ENCODE measurements at places on chromosomes 13 and 19. TPM values are rescaled to one million over a fixed set of nuclear protein-coding genes. Genes with fewer than 3 reads are reported as not detected.

DNA sequence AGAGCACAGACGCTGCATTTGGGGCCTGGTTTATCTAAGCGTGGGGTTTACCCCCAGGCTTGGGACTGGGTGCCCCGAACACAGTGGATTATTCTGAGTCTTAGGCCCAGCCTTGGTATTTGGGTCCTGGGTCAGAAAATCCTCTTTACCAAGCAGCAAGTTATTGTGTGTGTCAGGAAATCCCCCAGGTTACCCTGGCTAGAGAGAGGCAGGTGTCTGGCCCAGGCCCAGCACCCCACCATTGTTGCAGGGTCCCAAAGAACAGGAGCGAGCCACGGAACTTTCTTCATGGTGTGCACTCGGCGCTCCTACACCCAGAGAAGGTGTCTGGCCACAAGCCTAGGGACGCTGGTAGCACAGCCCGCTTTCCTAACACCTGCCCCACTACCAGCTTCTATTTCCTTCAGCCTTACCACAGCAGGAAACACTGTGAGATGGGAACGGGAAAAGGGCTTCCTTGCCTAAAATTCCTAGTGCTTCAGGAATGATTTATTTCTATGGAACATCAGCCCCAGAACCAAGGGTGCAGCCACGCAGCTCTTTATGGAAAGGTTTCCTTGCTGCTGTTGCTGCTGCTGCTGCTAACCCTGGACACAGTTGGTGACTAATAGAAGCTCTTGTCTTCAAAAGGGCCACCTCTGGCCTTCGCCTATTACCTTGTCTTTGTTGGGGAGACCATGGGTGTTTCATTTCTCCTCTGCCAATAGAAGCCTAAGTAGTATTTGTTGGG lies 7.4 kb upstream of the CDX2 start:
- DNase-seq, result peak; percentile 15

- DNase-seq, result no peak
Observed at GRCh38 chr13:78659450-78659730, 435 bp upstream of the OBI1 start.

DNA sequence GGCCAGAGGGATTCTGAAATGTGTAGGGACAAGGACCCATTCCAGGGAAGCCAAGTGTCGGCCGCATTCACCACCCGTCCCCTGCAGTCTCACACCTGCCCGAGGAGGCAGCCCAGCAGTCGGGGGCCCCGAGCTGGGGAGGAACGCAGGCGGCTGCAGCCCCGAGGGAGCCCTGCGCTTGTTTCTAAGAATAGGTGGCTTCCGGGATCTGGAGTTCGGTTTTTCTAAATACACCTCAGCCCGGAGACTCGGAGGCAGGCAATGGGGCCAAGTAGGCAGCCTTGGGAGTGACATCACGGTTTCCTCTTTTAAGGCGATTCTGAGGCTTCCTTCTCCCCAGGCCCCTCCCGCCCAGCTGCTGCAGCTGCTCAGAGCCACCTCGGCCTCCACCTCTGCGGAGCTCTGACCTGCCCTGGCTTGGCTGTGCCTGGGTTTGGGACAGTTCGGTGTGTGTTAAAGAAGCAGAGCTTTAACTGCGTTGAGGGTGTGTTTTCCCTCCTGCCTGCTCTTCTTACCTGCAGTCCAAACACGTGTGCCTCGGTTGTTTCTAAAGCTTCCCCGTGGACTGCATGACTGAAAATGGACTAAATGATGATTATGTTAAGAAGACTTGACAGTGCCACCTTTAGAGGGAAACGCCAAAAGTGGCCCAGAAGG lies 80.5 kb downstream of the COL4A2 start:
- no peak for DNase-seq

- no peak for DNase-seq
Observed at GRCh38 chr13:40981361-40981760, 37.8 kb downstream of the ELF1 start.

- peak; percentile 62 for DNase-seq
Observed at GRCh38 chr19:38252941-38253691, 3.1 kb downstream of the PPP1R14A start.

- peak; percentile 88 for DNase-seq
Observed at GRCh38 chr19:15177269-15178116, 23.3 kb downstream of the NOTCH3 start.

DNA sequence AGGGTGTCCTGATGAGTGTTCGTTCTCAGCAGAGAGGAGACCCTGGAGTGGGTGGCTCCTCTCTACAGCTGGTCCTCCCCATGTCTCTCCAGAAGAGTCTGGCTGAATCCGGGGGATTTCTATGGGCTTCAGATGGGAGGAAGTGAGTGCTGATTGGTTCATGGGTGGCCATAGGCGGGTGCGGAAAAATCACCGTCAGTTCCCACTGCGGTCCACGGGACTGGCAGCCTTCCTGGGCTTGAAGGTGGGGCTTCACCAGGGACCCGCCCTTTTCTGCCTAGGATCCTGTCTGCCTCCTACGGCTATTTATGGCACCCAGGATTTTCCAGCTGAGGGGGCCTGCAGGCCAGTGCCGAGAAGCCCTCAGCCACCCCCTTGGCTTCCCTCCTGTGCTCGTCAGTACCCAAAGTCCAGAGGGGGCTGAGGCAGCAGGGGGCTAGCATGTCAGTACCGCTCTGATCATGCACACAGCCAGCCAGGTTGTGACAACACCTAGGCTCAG lies 18.4 kb downstream of the CPB2 start:
- no peak for DNase-seq

DNA sequence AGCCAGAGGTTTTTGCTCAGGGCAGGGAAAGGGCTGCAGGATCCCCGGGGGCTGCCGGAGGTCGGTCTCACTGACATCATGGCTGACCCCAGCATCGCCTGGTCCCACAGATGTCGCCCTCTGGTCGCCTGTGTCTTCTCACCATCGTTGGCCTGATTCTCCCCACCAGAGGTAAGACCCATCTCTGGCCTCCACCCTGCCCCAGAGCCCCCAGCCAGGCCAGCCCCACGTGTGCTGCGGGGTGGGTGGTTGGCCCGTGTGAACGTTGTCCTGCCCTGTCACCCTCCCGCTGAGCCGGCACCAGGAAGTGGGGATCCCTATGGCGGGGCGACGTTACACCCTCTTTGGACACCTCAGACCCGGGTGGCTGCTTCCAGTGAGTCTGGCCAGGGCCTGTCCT lies 906 bp downstream of the FXYD5 start:
- DNase-seq, result no peak

GRCh38 chr13:53198017-53198416 lies 169.4 kb downstream of the OLFM4 start:
- peak; percentile 29 for DNase-seq

- DNase-seq, result no peak
Observed at GRCh38 chr19:31252441-31252840, 96.8 kb downstream of the TSHZ3 start.

GRCh38 chr19:3509566-3509989 lies 3.5 kb downstream of the FZR1 start:
- DNase-seq, result no peak

GRCh38 chr13:36875431-36875830 lies 44.6 kb downstream of the SMAD9 start:
- DNase-seq, result no peak

- peak; percentile 9 for DNase-seq
Observed at GRCh38 chr19:3547301-3547731, 8.3 kb downstream of the TEKTIP1 start.

DNA sequence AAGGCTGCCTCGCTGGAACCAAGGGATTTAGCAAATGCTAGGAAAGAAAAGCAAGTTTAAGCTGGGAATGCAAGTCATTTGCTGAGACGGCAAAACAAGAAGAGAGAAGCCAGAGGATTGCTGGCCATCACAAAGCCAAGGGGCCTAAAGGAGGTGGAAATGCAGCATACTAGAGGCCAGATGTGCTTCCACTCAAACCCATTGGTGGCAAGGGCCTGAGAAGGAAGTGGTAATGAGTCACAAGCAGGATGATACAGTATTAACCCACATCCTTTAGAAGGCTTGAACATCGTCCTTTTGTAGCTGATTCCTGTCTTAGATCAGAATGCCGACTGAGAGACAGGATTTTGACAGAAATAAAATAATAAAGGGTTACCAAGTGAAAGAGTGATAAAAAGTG lies 68.2 kb downstream of the ITGBL1 start:
- no peak for DNase-seq

Gene ZNF136
- total RNA-seq, result 22.4 TPM

Gene SLITRK6
- total RNA-seq, result 4.5 TPM

Gene COX7A1
- total RNA-seq, result 4.0 TPM

Gene KLK15
- total RNA-seq, result not detected

Gene PLVAP
- total RNA-seq, result 62.2 TPM

Gene NFIX
- total RNA-seq, result 14.0 TPM

Gene SERPINE3
- total RNA-seq, result not detected

Gene POU4F1
- total RNA-seq, result not detected

Gene ATP4A
- 890 TPM for total RNA-seq

Data from stomach (tissue), 19 donors.